Activated CD4-positive, alpha-beta T cell treated with anti-CD3 and anti-CD28 coated beads, Interleukin-2, amount 50 U/mL, for 1 hour (primary cell): ENCODE measurements at places on chromosomes 4 and X.

- DNase-seq = no peak
Observed at GRCh38 chr4:26663888-26664287, 80.0 kb downstream of the TBC1D19 start.

DNA sequence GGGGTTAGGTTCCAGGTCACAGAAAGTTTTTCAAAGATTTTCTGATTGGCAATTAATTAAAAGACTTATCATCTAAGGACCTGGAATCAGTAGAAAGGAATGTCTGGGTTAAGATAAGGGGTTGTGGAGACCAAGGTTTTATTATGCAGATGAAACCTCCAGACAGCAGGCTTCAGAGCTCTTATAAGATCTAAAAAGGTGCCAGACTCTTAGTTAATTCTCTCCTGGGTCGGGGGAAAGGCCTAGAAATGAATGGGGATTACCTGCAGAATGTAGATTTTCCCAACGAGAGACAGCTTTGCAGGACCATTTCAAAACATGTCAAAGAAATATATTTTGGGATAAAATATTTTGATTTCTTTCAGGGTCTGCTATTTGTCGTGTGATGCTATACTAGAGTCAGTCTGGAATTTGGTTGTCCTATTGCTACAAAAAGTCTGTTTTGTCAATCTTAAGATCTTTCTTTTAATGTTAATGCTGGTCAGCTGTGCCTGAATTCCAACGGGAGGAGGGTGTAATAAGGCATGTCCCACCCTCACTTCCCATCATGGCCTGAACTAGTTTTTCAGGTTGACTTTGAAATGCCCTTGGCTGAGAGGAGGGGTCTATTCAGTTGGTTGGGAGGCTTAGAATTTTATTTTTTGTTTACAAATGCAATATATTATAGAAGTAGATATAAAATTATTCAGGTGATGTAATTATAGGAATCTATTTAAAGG, 15.8 kb downstream of the EGF start:
- no peak for DNase-seq

GRCh38 chr4:183467246-183467645, 22.8 kb downstream of the CDKN2AIP start:
- DNase-seq = no peak

- DNase-seq = no peak
Observed at GRCh38 chr4:139768366-139768765, 102.7 kb downstream of the MGST2 start.

- no peak for DNase-seq
Observed at GRCh38 chr4:113968473-113968872, 11.0 kb downstream of the ARSJ start.

- no peak for DNase-seq
Observed at GRCh38 chrX:9374555-9374954, 90.3 kb upstream of the TBL1X start.

- DNase-seq = no peak
Observed at GRCh38 chr4:152563209-152563608, 27.3 kb upstream of the FBXW7 start.

DNA sequence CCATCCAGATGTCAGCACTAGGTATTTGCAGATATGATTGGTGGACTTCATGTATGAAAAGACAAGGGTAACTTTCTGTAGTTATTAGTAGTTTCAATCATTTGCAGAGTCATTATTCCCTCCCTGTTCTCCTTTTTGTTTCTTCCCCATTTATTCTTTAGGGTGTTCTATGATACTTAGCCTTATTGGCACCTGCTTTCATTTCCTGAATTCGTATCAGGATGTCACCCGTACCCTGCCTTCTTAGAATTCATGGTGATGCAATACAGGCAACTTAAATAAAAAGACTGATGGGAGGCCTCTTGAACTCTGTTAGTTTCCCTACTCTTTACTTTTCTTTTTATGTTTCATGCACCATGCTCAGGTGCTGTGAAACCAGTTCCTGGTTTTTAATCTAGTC, 24.2 kb downstream of the MAGED1 start:
- no peak for DNase-seq

- no peak for DNase-seq
Observed at GRCh38 chr4:143473334-143474126, 40.0 kb upstream of the SMARCA5 start.

- DNase-seq = no peak
Observed at GRCh38 chr4:97496298-97496873, 646.9 kb downstream of the STPG2 start.

GRCh38 chrX:137998619-137999018, 432.7 kb downstream of the ZIC3 start:
- DNase-seq = no peak

DNA sequence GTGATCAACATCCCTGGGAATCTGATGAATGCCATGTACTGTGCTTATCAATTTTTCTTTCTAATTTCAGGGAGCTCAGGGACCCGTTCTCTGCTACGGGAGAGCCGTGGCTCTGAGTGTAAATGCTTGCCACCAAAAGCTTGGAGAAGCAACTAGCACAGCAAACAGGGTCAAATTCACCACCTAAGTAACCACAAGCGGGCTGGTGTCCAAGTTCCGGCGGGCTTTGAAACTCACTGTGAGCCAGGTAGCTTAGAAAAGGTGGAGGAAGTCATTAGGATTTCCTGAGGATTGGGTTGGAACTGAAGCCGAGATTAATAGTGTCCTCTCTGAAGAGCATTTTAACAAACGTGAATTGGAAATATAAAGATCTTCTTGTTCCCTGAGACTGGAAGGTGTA, 87.2 kb downstream of the CLDN34 start:
- no peak for DNase-seq

DNA sequence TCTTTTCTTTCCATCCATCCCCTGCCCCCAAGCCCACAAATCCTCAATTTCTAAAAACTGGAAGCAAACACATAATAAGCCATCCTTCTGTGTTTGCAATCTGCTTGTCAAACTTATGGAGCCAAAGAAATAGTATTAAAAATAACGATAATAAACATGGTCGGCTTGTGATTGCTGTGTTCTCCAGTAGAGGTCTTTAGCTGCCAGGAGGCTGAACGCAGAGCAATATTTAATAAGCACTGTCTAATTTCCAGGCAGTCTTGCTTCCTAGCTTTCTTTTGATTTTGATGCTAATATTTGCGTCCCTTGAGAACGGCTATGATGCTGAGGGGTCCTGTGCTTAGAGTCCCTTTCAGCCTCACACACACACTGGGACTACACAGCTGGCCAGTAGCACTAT, 3.2 kb upstream of the HELT start:
- no peak for DNase-seq

DNA sequence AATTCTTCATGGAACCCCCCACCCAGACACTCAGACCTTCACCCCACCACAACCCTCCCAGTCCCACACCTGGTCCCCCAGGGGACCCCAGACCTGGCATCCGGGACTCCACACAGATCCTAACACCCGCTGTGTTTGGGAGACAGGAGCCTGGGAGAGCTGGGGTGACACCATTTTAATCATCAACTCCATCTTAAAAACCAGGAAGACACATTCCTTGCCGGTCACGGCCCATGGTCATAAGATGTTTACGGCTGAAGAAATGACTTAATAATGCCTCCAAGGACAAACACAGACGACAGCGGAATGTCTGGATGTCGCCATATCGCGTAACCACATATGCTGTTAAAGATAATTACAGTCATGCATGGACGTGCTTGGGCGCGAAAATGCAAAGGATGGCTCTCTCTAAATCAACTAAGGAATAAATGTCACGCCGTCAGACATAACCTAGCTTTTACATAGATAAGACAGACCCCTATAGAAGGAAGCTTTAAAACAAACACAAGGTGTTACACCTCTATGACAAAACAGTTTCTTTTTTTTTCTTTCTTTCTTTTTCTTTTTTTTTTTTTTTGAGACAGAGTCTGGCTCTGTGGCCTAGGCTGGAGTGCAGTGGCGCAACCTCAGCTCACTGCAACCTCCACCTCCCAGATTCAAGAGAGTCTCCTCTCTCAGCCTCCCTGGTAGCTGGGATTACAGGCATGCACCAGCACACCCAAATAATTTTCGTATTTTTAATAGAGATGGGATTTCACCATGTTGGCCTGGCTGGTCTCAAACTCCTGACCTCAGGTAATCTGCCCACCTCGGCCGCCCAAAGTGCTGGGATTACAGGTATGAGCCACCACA, 2.1 kb upstream of the DHRSX start:
- no peak for DNase-seq

- no peak for DNase-seq
Observed at GRCh38 chr4:187108845-187109244, 385.2 kb upstream of the FAT1 start.

DNA sequence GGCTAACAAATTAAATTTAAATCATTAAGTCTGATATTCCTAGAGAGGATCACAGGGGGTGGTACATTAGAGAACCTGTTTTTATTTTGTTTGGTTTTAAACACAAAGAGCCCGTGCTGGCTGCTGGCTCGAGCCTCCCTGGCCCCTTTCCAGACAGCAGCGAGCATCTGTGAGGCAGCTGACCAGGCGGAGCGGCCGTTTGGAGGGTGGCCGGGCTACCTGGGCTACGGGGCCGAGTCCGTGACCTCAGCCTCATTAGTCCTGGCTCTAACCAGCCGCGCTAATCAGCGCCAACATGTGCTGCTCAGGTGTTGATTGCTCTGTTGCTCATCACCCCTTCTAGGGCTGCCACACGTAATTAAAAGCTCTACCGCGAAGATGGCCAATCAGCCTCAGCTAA, 35.3 kb downstream of the DCTD start:
- no peak for DNase-seq

DNA sequence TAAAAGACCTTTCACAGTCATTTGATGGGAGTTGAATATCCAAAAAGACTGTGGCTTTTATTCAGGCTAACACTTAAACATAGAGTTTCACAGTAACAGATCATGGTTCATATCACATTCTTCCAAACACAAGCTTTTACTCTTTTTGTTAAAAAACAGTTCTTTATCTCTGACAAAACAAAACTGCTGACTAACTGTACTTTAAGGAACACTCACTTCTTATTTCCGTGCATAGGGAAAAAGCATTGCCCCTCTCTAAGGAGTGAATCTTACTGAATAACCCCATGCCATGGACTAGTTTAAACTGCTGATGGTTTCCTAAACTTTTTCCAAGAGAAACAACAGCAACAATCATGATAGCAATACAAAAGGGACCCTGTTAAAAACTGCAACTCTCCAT, 297.0 kb upstream of the INTU start:
- DNase-seq = no peak

DNA sequence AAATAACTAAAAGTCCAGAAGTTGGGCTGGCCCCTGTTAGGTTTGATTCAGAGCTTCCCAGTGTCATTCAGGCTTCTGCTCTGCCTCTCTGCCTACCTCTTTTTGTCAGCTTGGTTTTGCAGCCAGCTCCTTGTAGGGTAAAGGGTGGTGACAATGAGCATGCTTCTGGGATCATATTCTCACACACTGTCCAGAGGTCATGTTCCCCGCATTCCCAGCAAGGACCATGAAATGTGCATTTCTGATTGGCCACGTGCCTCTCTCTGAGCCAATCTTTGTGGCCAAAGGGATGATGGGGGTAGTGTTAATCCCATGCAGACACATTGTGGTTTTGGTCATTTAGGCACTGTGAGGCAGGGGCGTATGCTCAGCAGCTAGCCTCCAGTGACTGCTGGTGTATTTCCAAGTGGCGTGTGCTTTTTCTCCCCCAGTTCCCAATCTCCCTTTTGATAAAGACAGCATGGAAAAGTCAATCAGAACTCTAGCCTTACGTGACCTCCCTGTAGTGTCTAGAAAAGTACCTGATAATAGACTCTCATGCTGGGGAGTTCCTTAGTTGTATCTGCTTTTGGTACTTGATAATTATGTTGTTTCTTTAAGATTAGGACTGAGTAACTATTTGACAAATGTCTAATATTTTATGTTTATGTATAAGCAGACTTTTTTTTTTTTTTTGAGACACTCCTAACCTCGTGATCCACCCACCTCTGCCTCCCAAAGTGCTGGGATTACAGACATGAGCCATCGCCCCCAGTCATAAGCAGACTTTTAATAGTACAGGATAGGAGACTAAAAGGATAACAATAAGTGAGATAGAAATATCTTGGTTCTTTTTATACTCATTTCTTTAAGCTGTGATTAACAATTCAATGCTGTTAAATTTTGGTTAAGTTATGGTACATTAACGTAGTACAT, 57.8 kb downstream of the KIAA0232 start:
- no peak for DNase-seq

DNA sequence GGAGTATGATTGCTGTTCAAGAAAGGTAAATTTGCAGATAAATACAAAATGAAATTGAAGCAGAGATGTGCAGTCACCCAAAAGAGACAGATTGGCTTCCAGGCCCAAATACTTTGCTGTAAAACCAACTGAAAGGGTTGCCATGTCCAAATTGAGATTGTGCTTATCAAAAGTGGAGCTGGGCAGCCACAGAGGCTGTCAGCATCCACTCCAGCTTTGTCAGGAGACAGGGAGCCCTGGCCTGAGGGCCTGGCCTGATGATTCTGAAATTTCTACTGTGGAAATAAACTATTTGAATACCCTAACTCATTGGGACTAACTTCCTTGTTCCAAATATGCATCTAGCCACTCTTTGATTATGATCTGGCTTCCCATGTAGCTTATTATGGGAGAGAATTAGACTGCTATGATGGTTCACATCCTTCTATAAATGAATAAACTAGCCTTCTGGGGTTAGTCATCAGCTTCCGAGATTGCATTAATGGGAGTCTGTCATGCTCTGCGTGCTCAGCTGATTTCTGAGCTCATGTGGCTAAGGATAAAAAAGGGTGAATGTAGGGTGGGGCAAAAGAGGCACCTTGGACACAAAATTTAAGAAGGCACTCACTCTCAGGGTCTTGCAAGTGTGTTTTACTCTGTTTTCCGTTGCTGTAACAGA, 48.2 kb downstream of the SLC34A2 start:
- DNase-seq = no peak

GRCh38 chr4:145076469-145076855, 21.5 kb downstream of the ANAPC10 start:
- no peak for DNase-seq

GRCh38 chrX:115339441-115340025, 50.0 kb downstream of the LUZP4 start:
- DNase-seq = no peak

- no peak for DNase-seq
Observed at GRCh38 chr4:139726615-139727014, 61.0 kb downstream of the MGST2 start.

- DNase-seq = no peak
Observed at GRCh38 chr4:114606245-114606644, 7.6 kb downstream of the UGT8 start.

GRCh38 chrX:120512627-120513026, 43.5 kb upstream of the LAMP2 start:
- DNase-seq = no peak

DNA sequence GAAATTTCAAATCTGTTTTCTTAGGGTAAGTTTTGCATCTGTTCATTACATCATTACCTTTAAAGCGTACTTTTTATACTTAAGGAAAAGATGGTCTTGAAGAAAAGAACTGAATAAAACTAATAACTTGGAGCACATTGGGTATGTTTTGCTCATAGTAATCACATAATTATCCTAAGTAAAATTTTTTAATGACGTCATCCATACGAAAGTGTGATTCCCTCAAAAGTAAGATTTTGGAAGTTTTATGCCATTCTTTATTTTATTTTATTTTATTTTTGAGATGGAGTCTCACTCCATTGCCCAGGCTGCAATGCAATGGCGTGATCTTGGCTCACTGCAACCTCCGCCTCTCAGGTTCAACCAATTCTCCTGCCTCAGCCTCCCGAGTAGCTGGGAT, 1516.6 kb upstream of the TENM3 start:
- DNase-seq = no peak

- DNase-seq = no peak
Observed at GRCh38 chr4:10664408-10664807, 20.2 kb downstream of the CLNK start.

- DNase-seq = no peak
Observed at GRCh38 chrX:137101273-137101990, 67.6 kb upstream of the GPR101 start.

- DNase-seq = no peak
Observed at GRCh38 chr4:54390670-54391069, 161.6 kb downstream of the PDGFRA start.

- DNase-seq = no peak
Observed at GRCh38 chr4:25638806-25639205, 16.8 kb upstream of the SLC34A2 start.
